ENCODE measurements at places on chromosomes 11 and 22.

GRCh38 chr11:10201343-10201742 is 92.7 kb downstream of the SBF2 start:
- no peak for DNase-seq

DNA sequence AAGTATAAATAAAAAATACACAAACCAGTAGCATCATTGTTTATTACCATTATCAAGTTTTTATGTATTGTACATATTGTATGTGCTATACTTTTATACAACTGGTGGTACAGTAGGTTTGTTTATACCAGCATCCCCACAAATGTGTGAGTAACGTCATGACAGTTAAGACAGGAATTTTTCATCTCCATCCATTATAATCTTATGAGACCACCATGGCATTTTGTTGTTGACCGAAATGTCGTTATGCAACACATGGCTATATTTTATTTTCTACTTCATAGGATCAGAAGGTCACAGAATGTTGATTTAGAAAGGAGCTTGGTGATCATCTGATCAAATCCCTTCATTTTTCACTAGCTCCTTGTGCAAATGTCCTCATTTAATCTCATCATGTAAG is 170.9 kb upstream of the NCAM1 start:
- no peak for DNase-seq

- DNase-seq, result no peak
Observed at GRCh38 chr22:39017596-39018365, 3.1 kb upstream of the APOBEC3D start.

- DNase-seq, result no peak
Observed at GRCh38 chr11:126686938-126687337, 313.6 kb downstream of the KIRREL3 start.

DNA sequence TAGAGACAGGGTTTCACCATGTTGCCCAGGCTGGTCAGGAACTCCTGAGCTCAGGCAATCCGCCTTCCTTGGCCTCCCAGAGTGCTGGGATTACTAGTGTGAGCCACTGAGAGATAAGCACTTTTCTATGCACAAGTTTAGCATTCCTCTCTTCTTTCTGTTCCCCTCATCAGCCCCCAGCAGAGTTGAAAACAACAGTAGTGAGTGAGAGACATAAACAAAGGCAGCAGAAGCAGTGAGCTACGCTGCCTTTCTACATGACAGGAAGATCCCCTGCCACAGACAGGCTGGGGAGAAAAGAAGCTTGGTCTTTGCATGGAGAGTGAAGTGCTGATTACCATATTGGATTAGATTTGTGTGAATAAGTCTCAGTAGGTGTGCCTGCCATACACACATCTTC is 392.0 kb upstream of the KIRREL3 start:
- no peak for DNase-seq

- no peak for DNase-seq
Observed at GRCh38 chr11:67482275-67482826, 475 bp upstream of the AIP start.

- no peak for DNase-seq
Observed at GRCh38 chr11:10796191-10796590, 12.5 kb downstream of the EIF4G2 start.

DNA sequence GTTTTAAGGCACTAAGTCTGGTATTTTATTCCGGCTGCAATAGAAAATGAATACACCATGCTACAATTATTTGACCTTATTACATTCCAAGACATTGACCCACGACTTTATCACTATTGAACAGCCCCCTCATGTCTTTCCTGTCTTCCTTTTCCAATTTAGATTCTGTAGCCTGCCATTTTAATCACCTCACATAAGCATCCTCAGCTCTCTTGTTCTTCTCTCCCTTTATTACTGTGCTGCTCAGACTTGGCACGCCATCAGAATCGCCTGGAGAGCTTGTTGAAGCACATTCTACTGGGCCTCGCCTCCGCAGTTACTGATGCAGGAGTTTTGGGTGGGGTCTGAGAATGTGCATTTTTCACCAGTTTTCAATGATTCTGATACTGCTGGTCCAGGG is 38.7 kb upstream of the SWAP70 start:
- DNase-seq, result no peak

DNA sequence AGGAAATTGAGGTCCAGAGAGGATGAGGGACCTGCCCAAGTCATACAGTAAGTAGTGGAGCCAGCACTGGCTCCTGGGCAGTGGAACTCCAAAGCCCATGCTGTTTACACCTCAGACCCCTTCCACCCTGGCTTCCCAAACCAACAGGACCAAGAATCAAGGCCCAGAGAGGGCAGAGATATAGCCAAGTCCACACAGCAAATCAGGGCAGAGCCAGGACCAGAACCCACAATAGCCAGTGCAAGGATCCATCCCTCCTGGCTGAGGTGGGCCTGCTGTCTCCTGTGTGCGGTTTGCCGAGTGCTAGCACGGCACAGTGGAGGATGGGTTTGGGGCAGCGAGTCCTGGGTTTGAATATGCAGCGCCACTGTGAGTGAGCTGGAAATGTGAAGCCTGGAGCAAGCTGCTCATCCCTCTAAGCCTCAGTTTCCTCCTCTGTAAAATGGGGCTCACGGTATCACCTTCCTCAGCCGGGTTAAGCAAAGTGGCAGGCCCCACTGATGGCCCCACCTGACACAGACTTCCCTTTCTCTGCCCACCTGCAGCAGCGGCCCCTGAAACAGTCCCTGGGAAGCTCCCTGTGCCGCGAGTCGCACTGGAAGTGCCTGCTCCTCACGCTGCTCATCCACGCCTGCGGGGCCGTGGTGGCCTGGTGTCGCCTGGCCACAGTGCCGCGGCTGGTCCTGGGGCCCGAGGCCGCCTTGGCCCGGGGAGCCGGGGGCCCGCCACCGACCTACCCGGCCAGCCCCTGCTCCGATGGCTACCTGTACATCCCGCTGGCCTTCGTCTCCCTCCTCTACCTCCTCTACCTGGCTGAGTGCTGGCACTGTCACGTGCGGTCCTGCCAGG is 2.3 kb downstream of the TMEM151A start:
- DNase-seq, result no peak

DNA sequence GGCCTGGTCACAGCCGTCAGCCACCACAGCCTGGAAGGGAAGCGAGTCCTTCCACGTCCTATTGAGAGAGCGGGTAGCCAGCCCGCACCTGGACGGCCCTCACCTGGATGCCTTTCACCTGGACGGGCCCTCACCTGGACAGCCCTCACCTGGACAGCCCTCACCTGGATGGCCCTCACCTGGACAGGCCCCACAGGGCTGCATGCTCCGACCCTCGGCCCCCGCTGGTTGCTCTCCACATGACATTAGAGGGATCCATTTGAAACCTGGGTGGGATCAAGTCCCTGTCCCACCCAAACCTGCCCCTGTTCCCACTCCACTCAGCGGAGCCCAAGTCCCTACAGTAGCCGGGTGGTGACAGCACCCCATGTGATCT is 3.7 kb downstream of the C1QTNF6 start:
- no peak for DNase-seq

DNA sequence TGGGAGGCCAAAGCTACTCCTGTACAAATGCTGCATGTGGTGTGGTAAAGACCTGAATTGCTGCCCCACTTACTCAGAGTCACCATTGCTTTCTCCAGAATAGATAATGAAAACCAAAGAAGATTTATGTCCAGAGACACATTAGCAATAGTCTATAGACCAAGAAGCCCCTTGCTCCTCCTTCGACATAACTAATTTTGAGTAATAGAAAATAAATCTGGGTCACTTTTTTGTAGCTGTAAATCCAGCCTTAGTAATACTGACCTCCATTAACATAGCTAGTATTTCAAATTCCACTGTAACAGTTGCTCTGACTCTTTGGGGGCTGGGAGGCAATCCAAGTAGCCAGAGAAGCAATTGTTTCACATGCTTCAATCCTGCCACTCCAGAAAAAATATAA is 145.9 kb downstream of the MAML2 start:
- no peak for DNase-seq

DNA sequence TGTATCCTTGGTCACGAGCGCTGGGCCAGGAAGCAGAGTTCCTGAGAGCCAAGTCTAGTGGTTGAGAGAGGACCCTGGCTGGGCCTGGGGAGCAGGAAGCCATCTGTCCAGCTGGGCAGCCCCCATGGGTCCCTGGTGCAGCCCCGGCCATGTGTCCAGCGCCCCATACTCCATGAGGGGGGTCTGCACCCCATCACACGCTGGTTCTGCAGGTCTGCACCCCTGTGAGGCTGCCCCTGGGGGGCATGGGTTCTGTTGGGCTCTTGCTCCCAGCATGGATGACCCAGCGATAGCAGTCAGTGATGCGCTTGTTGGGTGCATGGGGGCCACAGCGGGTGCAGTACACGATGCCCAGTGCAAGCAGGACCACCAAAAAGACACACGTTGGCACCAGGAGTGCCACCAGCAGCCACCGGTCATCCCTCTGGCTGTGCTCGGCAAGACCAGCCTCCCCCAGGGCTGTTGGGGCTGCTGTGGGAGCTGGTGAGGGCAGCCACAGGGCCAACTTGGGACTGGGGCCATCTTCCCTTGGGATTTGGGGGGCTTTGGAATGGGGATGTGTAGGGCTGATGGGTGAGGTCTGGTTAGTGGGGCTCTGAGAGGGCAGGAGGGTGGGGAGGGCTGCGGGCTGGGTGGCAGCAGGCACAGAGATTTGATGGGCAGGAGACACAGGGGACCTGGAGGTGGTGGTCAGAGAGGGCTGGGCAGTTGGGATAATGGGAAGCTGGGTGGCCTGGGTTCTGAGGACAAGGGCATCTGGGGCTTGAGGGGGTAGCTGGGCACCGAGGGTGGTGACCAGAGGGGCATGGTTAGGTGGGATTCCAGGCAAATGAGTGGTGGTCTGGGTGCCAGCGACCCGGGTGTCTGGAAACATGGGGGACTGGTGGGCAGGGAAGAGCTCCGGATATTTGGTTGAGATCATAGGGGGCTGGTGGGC is 2.0 kb downstream of the CD248 start:
- DNase-seq, result no peak

DNA sequence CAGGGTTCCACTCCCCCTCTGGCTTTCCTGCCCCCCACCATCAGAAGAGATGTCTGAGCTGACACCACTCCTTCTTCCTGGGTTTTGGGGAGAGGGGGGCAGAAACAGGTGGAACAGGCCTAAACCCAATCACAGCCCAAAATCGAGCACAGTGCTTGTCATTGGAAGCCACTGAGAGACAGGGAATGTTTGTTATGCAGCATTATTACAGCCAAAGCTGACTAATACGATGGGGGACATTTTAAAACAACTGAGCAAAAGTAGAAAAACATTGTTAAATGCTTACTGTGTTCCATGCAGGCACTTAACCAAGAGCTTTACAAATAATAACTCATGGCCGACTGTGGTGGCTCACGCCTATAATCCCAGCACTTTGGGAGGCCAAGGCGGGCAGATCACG is 32.5 kb upstream of the RTL6 start:
- no peak for DNase-seq

GRCh38 chr11:72829178-72829577 is 15.0 kb downstream of the ATG16L2 start:
- no peak for DNase-seq

DNA sequence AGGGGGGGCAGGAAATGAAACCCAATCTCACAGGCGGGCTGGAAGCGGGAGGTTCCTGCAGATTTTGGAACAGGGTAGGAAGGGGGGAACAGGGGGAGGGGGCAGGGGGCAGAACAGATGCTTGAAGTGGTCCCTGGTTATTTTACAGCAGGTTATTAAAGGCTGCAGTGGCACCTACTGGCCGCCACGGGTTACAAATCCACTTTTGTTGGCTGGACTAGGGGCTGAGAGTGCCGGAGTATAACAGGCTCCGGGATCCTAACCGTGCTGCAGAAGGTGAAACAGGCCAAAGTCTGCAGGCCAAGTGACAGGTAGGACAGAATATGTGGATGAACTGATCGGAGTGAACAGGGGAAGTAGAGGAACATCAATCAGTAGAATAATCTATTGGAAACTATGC is 2.5 kb downstream of the ROBO3 start:
- no peak for DNase-seq

DNA sequence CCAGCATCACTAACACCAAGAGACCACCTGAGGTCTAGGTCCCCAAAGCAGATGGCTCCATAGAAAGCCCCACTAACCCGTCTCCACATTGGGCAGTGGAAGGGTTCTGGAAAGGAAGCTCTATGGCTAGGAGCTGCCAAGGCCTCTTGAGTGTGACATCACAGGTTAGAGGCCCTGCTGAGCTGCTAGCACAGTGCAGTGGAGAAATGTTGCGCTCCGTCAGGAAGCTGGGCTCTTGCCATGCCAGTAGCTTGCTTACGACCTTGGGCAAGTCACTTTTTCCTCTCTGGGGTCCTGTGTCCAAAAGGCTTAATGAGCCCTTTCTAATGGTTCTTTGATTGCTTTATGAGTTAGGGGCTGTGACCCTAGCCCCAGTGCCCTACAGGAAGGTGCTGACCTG is 10.6 kb downstream of the PIK3IP1 start:
- no peak for DNase-seq

- DNase-seq, result no peak
Observed at GRCh38 chr11:120304526-120304925, 20.6 kb upstream of the TLCD5 start.

DNA sequence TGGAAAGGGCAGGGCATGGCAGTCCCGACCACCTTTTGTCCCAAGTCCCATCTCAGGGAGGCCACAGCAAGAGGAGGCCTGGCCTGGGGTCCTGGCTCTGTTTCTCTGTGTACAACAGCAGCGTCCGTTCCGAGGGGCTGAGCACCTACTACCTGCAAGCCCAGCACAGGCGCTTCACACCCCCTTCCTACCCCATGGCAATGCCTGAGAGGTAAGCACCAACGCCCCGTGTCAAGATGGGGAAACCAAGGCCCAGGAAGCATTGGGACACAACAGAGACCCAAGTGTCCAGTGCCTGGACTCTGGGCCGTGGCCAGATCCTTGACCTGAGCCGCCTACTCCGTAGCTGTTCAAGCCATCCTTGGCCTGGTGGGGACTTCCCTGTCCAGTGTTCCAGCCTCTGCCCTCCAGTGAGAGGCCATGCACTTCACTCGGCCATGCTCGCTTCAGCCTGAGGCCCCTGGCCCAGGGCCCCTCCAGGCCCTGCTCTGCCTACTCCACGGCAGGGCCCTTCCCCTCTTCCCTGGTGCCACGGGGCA is 14.3 kb upstream of the TCF20 start:
- DNase-seq, result no peak

DNA sequence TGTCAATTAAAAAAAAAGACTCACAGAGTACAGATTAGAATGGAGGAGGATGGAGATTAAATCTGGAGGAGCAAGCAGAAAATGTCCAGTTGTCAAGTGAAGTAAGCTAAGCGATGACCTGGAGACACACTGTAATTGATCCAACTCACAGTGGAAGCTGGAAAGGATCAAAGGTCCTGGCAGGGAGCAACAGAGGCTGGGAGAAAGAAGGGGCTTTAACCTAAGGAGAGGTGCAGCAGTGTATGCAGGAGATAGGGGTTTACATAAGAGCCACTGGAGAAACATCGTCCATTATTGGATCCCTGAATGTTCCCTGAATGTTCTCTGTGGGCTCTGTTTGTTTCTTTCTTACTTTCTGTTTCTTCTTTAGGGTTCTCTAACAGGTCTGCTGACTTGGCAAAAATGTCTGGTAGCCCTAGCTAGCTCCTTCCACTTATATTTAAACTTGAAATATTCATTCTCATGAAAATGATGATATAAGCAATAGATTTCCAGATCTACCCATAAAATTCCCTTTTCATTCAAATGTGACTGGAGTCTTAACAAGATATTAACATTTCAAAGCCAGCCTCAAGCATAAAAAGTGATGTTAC is 30.1 kb upstream of the CAT start:
- DNase-seq, result no peak

- DNase-seq, result no peak
Observed at GRCh38 chr11:33741806-33742205, 5.6 kb upstream of the CD59 start.

Data from stimulated activated CD8-positive, alpha-beta memory T cell treated with anti-CD3 and anti-CD28 coated beads, Interleukin-4, amount 100 ng/mL, for 4 hours (primary cell).